Activated gamma-delta T cell treated with Interleukin-2 at 50 U/mL for 16 hours (primary cell): ENCODE measurements at places on chromosomes 3 and 15.

- DNase-seq, result no peak
These were observed 1309.1 kb upstream of the CADM2 start for GRCh38 chr3:83649692-83650091.

- no peak for DNase-seq
These were observed 326.4 kb upstream of the ARL6 start for GRCh38 chr3:97438131-97438530.

DNA sequence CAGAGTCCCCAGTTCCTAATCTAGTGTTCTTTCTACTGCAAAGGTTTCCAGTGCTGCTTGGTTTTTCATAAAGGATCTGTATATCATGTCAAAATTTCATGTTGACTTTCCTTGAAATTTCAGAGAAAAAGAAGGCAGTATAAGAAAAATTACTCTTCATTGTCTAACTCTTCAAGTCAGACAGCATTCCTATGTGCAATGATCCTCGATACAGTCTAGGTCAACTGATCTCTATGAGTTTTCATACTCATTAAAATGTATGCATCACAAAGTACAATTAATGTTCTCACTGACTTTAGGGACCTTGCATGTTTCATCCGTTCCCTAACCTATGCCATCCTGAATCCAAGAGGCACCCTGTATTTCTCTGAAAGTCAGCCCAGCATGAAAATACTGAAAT, 317.3 kb downstream of the ZBTB20 start:
- DNase-seq, result no peak

DNA sequence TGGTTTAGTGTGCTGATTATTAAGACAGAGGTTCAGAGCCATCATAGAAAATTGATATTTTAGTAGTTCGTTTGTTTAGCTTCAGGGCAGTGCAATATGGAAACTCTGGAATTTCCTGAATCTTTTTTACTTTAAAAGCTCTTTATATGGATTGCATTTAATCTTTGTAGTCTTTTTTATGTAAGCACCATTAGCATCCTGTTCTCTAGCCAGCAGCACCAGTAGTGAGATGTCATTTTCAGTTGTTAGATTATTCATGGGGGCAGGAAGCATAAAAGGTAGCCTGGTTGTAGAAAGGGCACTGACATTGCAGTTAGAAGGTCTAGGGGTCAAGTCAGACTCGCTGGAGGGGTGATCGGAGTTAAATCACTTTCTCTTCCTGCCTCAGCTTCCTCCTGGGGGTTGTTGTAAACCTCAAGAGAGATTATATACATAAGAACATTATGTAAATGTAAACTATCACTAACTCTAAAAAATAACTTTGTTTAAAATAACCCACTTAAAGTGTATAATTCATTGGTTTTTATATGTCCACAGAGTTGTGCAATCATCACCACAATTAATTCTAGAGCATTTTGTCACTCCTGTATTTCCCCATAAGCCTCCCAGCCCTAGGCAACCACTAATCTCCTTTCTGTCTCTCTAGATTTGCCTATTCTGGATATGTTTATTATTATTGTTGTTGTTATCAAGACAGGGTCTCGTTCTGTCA, 31.4 kb upstream of the ITPKA start:
- no peak for DNase-seq

GRCh38 chr3:71934520-71935270, 149.7 kb upstream of the PROK2 start:
- DNase-seq, result no peak

DNA sequence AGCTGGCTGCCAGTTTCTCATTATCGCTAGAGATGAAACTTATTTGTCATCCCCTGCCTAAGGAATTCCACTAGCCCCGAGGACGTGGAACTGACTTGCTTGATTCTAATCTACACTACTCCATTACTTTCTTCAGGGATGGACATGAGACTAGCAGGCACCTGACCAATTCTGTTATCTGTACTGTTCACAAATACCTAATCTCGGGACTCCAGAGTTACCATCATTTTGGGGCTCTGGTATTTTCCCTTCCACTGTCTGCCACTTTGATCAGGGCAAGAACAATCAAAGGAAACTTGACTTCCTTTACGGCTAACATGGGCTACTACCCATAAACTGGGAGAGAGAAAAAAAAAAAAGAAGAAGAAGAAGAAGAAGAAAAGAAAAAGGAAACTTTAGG, 27.8 kb downstream of the BMF start:
- DNase-seq, result no peak
